ENCODE measurements at places on chromosomes 4 and X.

DNA sequence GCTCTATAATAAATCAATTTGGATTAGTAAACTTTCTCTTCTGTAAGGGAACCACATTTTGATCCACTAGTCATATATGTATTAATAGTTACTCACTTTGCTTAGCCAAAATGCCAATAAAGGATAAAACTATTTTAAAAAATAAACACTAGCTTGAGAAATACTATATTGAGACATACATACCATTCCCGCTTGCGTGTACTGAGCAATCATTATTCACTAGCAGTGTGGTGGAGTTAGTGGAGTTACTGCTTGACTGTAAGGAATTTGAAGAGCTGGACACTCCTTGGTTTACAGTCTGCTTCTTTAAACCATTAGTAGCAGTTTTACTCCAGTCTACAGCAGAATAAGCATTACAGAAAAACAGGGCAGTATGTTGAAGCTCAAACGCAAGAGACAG, 10.8 kb upstream of the PHKA2 start:
- DNase-seq = no peak

- no peak for DNase-seq
These were observed 61.3 kb downstream of the AR start for GRCh38 chrX:67604979-67605703.

- no peak for DNase-seq
These were observed 523 bp upstream of the BTK start for GRCh38 chrX:101386542-101386885.

DNA sequence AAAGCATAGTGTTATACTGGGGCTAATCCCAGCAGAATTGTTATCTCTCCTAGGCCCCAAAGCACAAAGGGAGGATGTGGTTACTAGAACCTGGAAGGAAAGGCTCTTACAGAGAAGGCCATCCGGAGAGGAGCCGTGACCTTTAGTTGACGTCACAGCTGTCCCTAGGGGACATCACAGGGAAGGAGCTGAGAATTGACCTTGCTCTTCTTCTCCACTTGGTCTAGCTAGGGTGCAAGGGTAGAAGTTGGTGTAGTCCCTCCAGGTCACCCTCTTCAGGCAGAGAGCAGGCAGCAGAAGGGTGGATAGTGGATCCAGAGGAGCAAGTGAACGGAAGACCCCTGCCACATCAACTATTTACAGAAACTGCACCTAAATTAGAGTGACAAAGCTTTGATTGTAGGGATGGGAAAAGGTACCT, 22.8 kb upstream of the FGF2 start:
- no peak for DNase-seq

GRCh38 chr4:5260121-5260520, 208.8 kb downstream of the STK32B start:
- DNase-seq = no peak
